ENCODE measurements at places on chromosomes 1 and 21. TPM values are rescaled to one million over a fixed set of nuclear protein-coding genes. Genes with fewer than 3 reads are reported as not detected.

GRCh38 chr1:215181518-215181917 is 99.0 kb downstream of the KCNK2 start:
- no peak for DNase-seq

Gene RABGGTB
- total RNA-seq: 153 TPM

Gene DMBX1
- total RNA-seq: not detected

Gene BCAS2
- total RNA-seq: 70.5 TPM

GRCh38 chr1:15146142-15146680 is 7.3 kb upstream of the TMEM51 start:
- no peak for DNase-seq

Gene CRP
- total RNA-seq: 1.7 TPM

GRCh38 chr1:91589437-91589836 is 88.8 kb downstream of the CDC7 start:
- no peak for DNase-seq

Gene TCHHL1
- total RNA-seq: not detected

All from T-cell (primary cell).